Mucosa of descending colon (tissue), 3 donors: ENCODE measurements at places on chromosomes 1 and 21.

DNA sequence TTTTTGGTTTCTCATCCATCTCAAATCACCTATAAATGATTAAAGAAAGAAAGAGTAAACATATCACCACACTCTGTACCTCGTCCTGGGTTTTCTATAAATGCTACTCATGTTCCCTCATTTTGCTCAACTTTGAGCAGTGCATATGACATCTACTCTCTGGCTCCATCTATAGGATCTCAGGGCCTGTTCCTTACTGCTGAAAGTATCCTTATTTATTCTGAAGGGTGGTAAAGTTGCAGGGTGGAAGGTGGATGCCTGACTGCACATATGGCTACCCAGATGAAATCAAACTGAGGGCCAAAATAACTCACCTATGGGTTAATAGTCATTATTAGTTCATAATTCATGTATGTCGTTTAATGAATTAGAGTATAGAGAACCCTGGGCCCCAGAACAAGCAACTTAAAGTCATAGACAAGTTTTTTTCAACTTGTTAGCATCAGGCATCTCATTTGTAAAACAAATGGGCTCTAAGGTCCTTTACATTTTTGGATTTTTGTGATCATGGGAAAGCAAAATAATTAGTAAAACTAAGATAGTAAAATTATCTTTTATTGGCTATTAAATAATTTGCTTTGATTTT lies 46.5 kb downstream of the NCF2 start:
- DNase-seq: peak; percentile 59

DNA sequence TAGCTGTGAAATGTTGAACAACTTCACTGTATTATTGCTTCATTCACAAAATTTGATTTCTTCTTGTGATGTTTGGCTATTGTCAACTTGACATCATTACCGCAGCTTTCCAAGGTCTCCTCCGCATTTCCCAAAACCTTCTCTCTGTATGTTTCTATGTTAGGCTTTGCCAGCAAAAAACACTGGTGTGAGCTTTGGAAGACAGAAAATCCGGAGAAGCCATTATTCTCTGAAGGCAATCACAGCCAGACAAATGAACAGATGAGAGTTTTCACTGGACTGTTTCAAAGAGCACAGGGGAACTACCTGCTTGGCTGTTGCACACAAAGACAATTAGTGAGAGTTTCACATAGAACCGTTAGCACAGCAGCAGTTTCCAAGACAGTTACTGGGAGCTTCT lies 609.6 kb downstream of the BRINP3 start:
- DNase-seq: no peak

- peak; percentile 40 for DNase-seq
Observed at GRCh38 chr1:64470665-64471217, 812 bp downstream of the CACHD1 start.

- no peak for DNase-seq
Observed at GRCh38 chr1:50986653-50987052, 16.6 kb downstream of the CDKN2C start.

GRCh38 chr1:83693427-83694126 lies 305.4 kb downstream of the TTLL7 start:
- DNase-seq: no peak

DNA sequence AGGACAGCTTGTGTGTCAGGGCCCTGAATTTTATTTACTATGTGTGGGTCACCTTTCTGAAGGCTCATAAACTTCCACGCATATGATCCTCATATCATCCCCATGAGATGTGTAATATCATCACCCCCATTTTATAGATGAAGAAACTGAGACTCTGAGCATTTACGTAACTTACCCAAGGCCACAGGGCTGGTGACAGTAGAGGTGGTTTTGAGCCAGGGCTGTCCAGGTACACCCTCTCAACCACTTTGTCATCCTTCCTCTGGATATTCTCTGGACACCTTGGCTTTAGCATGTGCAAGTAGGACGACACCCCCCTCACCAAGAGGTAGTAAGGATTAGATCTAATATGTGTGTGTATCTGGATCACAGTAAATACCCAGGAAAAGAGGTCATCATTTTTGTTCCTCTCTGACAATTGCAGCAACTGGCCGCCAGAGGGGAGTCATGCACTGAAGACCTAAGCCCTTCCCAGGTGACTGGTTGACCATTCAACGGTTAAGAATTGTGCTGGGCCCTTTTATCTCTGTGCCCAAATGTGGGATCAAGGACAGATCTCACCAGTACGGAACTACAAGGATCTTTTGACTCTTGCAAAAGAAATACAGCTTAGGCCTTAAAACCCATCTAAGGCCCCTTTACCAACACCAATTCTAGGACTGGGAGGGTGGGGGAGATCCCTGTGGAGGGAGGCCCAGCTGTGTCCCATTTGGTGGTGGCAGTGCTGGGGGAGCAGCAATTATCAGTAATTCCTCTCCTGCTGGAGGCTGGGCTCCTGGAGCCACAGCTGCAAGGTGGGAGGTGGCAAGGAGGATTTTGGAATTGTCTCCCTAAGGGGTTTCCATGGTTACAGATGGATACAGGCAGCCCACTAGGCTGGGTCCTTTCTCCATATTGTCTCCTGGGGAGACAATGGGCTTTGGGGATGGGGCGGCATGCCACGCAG lies 13.7 kb upstream of the E2F2 start:
- DNase-seq: no peak

- DNase-seq: no peak
Observed at GRCh38 chr1:38210021-38210894, 163.7 kb upstream of the POU3F1 start.

DNA sequence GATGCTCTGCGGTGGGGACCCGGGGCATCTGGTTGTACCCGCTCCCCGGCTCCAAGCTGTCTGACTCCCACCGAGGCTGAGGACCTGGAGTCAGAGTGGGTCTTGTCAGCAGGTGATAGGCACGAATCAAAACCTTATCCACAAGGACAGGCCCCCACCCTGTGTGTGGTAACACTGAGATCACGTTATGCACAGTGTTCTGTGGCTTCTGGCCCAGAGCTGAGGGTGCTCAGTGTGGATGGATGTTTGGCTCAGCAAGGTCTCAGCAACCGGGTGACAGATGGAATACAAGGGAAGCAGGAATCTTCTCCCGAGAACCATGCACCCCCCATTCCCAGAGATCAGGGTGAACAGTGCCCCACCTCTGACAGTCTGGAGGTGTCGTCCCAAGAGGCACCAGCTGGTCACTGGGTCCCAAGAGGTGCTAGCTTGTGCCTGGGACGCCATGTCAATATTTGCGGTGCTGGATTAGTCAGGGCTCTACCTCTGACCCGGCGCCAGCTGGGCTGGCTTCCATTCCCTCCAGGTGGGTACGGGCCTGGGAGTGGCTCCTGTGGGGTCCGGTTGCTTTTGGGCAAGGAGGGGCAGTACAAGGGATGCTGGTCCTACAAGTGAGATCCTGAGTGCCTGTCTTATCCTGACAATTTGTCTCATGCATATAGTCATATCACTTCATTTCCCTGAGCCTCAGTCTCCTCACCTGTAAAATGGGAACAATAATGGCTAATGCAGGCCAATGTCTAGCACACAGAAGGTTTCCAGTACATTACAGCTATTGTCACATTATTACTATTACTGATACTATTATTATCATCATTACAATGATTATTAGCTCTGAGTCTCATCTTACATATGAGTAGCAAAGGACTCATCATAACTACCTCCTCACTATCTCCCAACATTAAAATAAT lies 957 bp downstream of the CAPN9 start:
- peak; percentile 58 for DNase-seq

DNA sequence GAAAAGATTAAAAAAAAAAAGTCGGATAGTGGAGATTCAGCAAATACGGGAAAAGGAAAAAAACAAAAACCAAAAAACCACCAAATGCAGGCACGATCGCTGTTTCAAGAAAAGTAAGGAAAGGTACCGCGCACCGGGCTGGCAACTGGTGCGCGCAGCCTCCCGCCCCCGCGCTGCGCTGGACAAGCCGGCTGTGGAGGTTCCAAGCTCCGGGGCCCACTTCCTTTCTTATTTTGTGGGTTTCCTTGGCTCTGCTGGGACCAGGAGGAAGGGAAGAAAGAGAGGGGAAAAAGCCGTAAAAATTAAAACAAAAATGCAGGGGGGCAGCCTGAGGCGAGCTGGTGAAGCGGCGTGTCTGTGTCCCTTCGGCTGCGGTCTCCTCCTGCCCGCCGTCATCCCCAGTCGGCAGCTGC lies 233 bp downstream of the ADAMTS5 start:
- DNase-seq: peak; percentile 18

- DNase-seq: peak; percentile 84
Observed at GRCh38 chr21:34510148-34511142, 1.6 kb downstream of the KCNE1 start.

DNA sequence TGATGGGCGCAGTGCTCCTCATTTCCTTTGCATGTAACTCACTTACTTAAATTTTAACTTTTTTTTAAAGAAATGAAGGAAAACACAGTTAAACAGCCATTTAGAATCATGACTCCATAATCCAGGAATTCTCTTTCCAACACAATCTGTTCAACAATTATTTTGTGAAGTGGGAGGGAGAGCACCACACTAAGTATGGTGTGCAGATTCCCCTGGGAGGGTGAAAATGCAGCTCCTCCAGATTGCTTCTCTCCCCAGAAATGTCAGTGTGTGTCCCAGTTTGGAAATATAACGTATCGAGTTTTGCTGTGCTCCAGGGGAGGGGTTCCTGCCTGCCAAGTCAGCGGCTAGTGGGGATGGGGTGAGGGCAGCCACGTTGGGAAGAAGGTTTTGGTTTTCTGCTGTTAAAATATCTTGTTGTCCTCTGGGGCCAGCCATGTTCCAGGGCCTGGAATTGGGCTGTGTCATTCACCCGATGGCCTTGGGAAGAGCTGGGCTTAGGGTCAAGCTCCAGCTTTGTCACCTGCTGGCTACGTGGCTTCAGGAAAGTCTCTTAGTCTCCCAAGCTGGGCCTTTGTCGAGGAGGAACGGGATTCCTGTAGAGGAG lies 17.3 kb upstream of the DISP3 start:
- no peak for DNase-seq

DNA sequence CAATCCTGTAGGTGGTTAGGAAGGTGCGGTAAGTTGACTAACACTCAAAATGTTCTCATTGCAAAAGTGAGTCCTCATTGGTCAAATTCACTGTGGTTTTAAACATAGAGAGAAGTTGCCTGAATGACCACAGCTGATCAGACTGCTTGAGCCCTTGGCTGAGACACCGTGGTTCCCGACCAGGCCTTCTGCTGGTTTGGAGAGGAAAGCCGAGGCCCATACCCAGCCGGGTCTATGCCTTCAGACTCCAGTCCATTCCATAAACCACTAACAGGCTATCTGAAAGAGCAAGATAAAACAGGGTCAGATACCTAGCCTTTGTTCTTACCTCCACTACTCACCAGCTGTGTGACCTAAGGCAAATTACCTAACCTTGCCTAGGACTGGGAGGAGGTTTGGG lies 133.9 kb downstream of the LMX1A start:
- DNase-seq: no peak

- DNase-seq: no peak
Observed at GRCh38 chr1:185926588-185926987, 192.4 kb downstream of the HMCN1 start.

- DNase-seq: no peak
Observed at GRCh38 chr1:41327383-41327999, 33.7 kb upstream of the FOXO6 start.

DNA sequence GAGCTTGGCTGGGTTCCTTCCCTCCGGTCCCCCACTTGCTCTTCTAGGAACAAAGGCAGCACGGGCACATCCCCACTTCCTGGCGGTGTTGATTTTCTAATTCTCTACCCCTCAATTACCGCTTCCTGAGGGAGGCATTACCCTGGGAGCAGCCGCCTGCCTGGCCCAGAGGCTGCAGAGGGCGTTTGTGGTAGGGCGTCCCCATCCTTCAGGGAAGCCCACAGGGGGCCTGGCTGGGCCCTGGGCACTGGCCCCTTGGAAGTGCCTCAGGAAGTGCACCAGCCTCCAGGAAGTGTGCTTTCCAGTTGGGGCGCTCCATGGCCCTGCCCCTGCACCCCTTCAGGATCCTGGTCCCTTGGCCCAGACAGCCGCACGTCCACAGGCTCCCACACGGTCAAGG lies 42.1 kb upstream of the CASZ1 start:
- DNase-seq: no peak

DNA sequence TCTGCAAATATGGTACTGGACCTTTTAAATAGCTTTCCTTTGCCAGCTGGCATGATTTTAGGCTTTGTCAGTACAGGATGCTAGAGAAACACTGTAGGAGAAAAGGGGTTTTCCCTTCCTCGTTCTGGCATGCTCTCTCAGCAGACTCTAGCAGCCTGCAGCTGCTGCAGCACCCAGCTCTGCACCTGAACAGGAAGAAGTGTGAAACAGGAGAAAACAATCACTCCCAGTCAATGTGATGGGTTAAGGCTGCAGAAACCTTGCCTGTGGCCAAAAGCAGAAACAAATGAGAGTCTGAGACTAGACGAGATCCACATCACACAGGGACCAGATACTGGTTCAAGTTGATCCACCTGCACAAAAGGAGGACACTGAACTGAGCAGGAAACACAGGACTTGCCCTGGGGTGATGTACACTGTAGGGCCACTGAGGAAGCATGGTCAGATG lies 21.2 kb downstream of the OVGP1 start:
- DNase-seq: peak; percentile 56

GRCh38 chr1:203673550-203674411 lies 47.1 kb downstream of the ATP2B4 start:
- peak; percentile 52 for DNase-seq

DNA sequence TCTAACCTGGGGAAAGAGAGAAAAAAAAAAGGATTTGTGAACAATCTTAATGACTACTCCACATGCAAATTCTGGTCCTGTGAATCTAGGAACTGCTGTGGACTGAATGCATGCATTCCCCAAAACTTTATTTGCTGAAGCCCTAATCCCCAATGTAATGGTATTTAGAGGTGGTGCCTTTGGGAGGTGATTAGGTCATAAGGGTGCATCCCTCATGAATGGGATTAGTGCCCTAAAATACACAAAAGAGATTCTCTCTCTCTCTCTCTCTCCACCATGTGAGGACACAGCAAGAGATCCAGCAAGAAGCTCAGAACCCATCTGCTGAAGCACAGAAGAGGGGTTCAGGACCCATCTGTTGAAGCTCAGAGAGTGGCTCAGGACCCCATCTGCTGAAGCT lies 26.2 kb upstream of the KIRREL1 start:
- no peak for DNase-seq

DNA sequence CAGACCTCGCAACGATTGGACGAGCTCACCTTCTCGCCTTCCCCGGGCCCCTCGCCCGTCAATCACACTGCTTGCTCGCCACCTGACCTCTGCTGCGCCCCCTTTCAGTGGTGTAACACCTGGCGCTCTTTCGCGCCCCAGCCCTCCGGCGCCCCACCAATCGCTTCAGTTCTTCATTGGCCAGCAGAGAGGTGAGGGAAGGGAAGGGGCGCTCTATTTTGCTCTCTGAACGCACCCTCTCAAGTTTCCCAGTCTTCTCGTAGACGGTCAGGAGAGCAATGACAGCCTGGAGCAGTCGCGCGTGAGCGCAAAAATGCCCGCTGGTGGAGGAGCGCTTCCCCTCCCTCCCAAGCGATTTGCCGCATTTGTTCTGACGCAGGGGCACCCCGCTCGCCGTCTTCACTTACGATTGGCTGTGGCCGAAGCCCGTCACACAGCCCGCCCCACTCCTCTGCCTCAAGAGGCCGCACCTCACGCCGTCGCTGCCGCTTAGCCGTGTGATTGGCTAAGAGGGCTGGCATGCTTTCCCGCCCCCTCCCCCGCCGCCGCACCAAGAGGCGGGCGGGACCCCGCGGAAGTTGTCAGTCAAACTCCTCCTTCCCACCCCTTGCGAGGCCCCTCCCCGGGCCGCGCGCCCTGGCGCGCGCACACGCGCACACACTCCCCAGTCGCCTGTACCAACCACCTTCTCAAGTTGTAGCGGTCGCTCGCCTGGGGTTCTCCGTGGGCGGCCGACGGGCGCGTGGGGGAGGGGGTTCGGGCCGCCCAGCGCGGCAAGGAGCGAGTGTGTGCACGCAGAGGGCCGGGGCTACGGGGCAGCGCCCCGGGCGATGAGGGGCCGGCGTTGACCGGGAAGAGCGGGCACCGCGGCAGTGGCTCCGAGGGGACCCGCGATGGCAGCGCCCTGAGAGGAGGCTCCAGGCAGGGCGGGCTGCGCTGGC lies at the start of gene PPP2R5A:
PPP2R5A (plus strand) TSS at position 667 of the 941 bp plus-strand sequence. CDS start 701 bp downstream, outside the sequence.
- peak; percentile 99 for DNase-seq
